IPS DF 19.7 (cell line): ENCODE measurements at places on chromosomes 6 and 20.

- DNase-seq: no peak
Measured at GRCh38 chr20:64149809-64150560, 14.3 kb upstream of the MYT1 start.

- no peak for DNase-seq
Measured at GRCh38 chr20:542777-543368, 717 bp downstream of the CSNK2A1 start.

GRCh38 chr6:32114796-32115195 lies 5.7 kb upstream of the TNXB start:
- no peak for DNase-seq

- DNase-seq: no peak
Measured at GRCh38 chr6:25499615-25500235, 152.3 kb upstream of the SCGN start.

- no peak for DNase-seq
Measured at GRCh38 chr6:108009894-108010293, 51.9 kb upstream of the SEC63 start.

DNA sequence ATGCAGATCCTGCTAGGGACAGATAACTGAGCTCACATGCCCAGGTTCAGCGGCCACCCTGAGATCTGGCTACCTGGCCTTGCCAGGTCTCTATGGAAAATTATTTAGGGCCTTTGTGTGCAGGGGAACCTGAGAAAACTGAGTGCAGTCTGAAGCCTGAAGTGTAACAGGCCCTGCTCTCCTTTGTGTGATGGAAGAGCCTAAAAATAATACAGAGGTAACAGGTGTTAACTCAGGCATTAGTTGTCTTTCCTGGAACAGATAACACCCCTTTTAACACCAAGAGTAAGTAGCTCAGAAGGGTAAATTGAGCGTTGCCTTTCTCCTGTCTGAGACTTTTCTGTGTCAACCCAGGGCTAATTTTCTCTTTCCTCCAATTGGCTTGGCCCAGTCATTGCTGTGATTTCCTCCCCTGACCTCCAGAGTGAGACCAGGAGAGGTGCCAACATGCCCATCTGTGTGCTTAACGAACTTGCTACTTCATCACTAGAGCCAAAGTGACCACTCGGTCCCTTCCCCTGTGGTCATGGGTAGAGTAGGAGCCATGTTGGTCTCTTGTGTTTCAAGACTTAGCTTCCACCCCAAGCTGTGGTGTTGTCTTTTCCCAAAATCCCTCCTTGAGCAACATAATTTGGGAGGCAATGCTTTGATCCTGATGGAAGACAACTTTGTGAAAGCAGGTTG lies 304.4 kb upstream of the JAG1 start:
- DNase-seq: no peak

- DNase-seq: peak; percentile 17
Measured at GRCh38 chr6:722077-722524, 29.2 kb upstream of the EXOC2 start.

DNA sequence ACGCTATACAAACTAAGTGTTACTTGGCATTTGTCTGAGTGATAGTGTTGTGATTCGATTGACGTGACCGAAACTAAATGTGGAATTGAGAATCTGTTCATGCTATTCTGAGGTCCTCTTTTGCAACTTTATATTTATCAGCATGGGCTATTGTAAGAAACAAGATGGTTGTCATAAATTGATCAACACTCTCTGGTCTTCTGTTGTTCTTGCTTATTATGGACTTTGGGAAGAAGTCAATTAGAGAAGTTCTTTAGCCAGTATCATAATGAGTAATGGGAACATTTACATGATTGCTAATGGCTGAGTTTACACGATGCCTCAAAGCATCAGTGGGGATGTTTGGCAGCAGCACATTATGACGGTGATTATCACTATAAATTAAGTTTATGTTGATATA lies 195.0 kb downstream of the CD83 start:
- no peak for DNase-seq

DNA sequence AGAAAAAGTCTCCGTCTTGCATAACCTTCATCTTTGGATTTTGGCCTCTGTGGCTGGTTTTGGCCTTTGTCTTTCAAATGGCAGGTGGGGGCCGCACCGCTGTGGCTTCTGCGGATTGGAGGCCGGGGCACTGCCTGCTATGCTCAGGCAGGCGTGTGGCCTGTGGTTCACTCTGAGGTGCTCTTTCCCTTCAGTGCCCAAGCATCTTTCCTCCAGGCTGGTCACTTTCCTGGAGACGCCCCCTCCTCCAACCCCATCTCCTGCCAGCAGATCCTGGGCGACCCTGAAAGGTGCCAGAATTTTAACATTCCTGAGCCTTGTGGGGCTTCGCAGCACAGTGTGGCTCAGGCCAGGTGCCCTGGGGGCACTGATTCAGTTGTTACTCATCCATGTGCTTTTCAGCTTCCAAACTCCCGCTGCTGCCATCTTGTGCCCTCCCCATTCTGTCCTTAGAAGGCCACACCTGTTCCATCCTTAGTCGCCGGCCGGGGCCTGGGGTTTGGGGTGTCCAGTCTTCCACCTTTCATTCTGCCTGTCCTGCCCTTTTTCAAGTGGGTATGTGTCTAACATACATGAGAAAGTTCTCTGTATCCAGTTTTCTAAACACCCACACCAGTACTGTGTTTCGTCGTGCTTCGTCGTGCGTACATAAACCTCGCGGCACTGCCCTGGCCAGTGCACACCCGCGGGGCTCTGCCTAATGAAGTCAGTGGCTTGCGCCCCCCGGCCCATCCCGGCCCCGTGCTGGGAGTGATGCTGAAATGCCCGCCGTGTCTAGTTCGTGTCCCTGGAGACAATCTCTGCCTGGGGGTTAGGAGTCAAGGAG lies 12.1 kb downstream of the SS18L1 start:
- no peak for DNase-seq

GRCh38 chr6:85128781-85129180 lies 321.1 kb upstream of the NT5E start:
- no peak for DNase-seq

- no peak for DNase-seq
Measured at GRCh38 chr20:17538517-17539170, 7.5 kb upstream of the BFSP1 start.

DNA sequence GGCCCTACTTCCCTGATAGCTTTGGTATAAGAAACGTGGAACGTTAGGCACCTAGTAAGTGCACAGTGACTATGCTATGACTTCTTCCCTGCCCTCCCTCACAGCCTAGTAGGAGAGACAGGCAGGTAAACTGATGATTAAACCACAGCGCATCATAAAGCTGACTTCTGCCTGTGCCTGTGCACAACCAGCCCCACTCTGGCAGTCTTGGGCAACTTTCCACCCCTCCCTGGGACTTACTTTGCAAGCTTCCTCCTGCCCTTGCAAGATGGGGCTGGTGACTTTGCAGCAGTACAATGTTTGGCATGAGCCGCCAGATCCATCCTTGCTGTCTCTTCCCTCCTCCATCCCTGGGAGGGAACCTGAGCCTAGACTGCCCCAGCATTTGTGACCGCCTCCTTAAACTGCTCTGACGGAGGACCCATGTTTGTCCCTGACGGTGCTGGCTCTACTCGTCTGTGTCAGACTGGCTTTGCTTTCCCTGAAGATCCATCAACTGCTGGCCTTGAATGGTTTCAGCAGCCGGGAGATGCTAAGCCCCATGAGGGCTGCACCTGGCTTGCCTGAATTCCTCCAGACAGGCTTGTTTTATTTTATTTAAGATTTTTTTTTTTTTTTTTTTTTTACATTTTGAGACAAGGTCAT lies 36.1 kb downstream of the EFCAB8 start:
- no peak for DNase-seq

- DNase-seq: no peak
Measured at GRCh38 chr6:167031082-167031709, 32.0 kb downstream of the CEP43 start.

DNA sequence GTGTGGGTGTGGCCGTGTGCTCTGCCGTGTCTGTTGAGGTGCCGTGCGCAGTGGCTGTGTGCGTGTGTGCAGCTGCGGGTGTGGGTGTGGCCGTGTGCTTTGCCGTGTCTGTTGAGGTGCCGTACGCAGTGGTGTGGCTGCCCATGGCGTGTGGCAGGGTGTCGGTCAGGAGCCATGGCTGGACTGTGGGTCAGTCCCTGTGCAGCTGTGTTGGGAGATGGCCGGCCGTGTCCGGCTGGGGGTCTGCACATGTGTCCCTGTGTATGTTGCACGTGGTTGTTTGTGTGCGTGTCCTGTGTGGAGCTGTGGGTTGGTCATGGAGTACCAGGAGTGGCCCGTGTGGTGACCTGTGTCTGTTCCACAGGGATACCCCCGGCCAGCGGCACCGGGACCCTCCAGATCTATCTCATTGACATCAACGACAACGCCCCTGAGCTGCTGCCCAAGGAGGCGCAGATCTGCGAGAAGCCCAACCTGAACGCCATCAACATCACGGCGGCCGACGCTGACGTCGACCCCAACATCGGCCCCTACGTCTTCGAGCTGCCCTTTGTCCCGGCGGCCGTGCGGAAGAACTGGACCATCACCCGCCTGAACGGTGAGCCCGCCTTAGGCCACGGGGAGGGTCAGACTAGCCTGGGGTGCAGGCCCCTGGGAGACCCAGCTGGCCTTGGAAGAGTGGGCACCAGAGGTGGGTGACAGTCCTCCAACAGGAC lies 137.7 kb downstream of the TAF4 start:
- DNase-seq: no peak

GRCh38 chr6:145544041-145544440 lies 191.3 kb downstream of the EPM2A start:
- no peak for DNase-seq

GRCh38 chr6:111625099-111625416 lies 19.4 kb upstream of the TRAF3IP2 start:
- no peak for DNase-seq

DNA sequence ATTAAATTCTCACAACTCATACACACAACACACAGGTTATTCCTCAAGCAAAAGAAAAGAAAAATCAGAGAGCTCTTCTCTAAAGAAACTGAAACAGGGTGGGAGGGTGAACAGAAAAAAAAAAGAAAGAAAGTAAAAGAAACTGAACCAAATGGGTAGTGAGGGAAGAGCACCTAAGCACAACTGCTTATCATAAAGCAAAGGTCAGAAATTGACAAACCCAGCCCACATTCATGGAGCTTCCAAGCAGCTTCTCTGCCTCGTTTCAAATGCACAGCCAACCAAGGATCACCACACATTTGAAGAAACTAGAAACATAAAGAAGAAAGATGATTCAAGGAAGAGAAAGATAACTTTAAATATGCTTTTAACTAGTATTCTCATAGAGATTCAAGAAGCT lies 90.5 kb downstream of the RNGTT start:
- DNase-seq: no peak

- no peak for DNase-seq
Measured at GRCh38 chr6:6652932-6653331, 64.4 kb downstream of the LY86 start.

GRCh38 chr20:52062452-52063209 lies 128.9 kb downstream of the ZFP64 start:
- DNase-seq: no peak

- DNase-seq: no peak
Measured at GRCh38 chr20:42093542-42094440, 475.6 kb upstream of the CHD6 start.

DNA sequence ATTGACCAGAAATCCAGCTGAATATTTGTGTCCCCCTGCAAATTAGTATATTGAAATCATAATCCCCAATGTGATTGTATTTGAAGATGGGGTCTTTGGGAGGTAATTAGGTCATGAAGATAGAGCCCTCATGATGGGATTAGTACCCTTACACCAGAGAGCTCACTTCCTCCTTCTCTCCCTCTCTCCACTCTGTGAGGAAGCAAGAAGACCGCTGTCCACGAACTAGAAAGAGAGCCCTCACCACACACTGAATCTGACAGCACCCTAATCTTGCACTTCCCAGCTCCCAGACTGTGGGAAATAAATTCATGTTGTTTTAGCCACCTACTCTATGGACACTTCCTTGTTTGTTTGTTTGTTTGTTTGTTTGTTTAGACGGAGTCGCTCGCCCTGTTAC lies 11.9 kb upstream of the PLAGL1 start:
- DNase-seq: no peak

DNA sequence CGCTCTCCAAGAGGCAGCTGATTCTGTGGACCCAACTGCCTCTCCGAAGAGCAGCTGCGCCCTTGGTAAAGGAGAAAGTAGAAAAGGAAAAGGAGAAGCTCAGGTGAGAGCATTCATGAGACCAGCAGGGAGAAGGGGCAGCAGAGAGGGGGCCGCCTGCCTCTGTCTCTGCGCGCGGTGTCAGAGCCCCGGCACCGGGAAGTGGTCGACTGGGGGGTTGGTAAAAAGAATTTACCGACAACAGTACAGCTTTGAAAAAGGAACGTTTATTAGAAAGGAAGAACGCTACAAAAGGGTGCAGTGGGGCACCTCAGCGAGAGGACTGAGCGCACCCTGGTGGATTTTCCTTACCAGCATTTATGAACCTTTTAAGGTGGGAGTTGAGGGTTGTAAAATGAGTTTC lies 61.9 kb downstream of the GPR6 start:
- DNase-seq: no peak

GRCh38 chr6:112235956-112236355 lies 18.4 kb downstream of the LAMA4 start:
- DNase-seq: no peak

DNA sequence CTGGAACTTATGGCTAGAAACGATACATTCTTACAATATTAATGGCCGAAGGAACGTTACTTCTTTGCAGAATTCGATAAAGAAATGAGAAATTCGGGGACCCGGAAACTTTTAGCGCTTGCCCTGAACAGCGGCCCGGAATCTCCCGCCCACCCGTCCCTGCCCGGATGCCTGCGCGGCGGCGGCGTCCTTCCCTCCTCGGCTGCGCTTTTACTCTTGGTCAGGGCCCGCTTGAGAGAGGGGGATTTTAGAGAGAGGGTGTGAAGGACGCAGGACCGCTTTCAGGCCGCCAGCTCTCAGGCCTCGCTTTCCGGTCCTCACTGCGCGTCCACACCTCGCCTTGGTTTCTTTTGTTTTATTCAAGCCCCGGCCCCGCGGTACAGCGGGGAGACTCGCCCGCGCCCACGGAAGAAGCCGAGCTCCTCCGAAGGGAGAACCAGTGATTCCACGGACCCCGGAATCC lies 243.7 kb downstream of the ARID1B start:
- DNase-seq: no peak

GRCh38 chr6:7541175-7542064 lies at the start of gene DSP:
Gene DSP, plus strand, starts transcription at chr6:7541671. Its CDS starts 245 bp downstream, at chr6:7541916.
- no peak for DNase-seq
